Kidney glomerular epithelial cell (primary cell): ENCODE measurements at places on chromosomes 3 and 15.
A peak's percentile ranks its signal among the peaks of the same experiment; 100 is the strongest.

DNA sequence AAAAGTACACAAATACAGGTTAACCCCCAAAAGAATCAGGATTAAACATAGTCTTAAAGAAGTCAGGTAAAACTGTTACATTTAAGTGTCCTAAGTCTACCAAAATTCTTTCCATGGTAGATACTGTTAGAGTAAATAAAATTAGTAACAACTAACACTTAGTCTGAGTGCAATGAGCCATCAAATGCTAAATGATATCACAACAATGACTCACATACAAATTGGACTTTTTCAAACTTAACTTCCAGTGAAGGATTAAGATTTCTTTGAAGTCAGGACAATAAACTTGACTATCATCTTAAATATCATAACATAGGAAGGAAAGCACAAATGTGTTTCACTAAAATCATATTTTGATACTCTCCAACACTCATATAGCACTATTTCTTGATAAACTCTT is 43.9 kb downstream of the ZNF148 start:
- DNase-seq, result peak; percentile 34

GRCh38 chr15:40047415-40048210 is 8.6 kb upstream of the SRP14 start:
- DNase-seq, result peak; percentile 79

DNA sequence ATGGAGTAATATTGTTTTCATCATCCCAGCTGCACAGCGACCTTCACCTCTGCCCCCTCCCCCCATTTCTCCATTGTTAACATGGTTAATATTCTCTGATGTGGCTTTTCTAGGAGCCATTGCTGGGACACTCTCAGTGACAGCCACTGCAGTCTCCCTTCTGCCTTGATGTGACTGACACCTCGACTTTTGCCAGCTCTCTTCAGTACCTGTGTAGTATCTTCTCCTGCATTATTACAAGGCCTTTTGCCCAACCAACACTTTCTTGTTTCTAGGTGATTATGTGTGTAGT is 179.8 kb downstream of the CLSTN2 start:
- DNase-seq, result no peak

DNA sequence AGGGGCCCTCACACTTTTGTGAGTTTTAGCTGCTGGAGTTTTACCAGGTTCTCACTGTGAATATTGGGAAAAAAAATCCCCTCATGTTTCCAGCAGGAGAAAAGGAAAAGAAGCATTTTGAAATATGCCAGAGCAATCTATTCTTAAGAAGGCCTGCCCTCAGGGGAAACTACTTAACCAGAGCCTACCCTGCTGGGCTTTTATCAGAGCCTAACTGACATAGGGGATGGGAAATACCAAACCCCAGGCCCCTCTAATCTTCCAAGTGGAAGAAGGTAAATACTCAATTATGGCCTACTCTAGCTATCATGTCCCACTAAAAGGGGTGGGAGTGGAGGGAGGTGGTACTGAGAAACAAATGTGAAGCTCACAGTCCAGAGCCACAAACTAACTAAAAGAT is 68.7 kb upstream of the NMNAT3 start:
- DNase-seq, result no peak

GRCh38 chr15:72840114-72840513 is 56.6 kb upstream of the ADPGK start:
- no peak for DNase-seq

DNA sequence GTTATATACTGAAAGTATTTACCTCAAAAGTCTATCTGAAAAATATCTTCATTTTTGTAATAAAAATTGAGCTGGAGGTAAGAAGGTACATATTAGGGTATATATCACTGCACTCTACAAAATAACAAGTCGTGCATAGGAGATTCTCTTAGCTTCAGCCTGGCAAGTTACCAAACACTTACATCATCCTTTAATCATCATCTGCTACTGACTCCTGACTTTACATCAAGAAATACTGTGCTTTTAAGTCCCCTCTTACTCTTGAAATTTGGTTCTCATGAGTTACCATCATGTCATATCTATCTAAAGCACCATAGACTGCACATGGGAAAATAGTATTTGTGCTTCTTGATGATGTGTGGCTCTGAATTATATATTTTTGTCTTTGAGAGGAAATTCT is 50.8 kb downstream of the LYSMD4 start:
- DNase-seq, result peak; percentile 91

DNA sequence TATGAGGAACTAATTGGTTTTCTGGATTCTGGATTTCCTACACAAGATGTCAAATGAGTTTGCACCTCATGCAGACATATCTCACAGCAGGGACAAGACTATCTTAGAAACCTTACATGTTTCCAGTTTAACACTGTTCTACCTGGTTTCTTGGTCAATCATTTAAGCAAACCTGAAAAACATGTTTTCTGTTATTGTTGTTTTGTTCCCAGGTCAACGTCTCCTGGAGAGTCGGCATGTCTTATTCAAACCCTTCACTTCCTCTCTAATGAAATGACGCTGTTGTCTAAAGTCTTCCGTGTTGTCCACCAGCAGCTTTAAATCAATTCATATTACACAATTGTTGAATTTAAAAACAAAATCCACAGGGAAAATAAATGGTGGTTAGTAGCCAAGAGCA is 150.9 kb downstream of the CNTN3 start:
- no peak for DNase-seq

DNA sequence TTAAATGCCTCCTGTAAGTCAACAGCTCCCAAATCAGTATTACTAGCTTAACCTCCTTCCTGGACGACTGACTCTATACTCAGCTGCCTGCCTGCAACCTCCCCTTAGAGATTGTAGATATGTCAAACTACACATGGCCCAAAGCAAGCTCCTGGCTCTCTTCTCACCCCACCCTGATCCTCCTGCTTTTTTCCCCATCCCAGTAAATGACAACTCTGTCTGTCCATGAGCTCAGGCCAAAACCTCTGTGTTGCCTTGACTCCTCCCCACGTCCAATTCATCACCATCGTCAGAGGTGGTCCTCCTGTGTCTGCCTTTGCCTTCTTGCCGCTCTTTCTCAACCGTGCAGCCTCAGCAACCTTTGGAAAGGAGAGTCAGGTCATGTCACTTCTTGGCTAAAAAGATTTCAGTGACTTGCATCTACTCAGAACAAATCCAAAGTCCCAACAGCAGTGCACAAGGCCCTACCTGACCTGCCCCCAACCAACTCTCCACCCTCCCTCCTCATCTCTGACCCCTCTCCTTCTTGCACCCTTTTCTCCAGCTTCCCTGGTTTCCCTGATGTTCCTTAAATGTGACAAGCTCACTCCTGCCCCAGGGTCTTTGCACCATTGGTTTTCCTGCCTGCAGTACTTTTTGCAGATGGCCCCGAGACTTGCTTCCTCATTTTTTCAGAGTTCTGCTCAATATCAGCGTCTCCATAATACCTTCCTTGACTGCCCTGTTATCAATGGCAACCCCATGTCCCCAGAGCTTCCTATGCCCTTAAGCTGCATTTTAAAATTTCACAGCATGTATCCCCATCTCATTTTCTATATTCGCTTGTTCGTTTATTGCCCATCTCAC is 52.8 kb downstream of the LSM3 start:
- DNase-seq, result no peak

GRCh38 chr3:193314161-193314560 is 64.4 kb downstream of the ATP13A5 start:
- DNase-seq, result no peak
